Activated CD8-positive, alpha-beta memory T cell treated with anti-CD3 and anti-CD28 coated beads for 24 hours (primary cell): ENCODE measurements at places on chromosomes 11 and 22.

- no peak for DNase-seq
Observed at GRCh38 chr22:36955691-36956090, 42.3 kb downstream of the CSF2RB start.

GRCh38 chr11:88511006-88511405 is 173.5 kb upstream of the CTSC start:
- DNase-seq = no peak

DNA sequence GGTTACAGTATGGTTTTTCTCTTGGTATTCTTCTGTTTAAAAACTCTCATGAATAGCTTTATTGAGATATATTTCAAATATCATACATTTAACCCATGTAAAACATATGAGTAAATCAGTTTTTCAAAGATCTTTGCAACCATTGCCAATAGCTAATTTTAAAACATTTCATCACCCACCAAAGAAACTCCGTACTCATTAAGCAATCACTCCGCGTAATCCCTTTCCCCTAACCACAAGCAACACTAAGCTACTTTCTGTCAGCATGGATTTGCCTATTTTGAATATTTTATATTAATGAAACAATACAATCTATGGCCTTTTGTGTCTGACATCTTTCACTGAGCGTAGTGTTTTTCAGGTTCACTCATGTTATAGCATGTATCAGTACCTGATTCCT is 697.9 kb upstream of the ANO5 start:
- no peak for DNase-seq

DNA sequence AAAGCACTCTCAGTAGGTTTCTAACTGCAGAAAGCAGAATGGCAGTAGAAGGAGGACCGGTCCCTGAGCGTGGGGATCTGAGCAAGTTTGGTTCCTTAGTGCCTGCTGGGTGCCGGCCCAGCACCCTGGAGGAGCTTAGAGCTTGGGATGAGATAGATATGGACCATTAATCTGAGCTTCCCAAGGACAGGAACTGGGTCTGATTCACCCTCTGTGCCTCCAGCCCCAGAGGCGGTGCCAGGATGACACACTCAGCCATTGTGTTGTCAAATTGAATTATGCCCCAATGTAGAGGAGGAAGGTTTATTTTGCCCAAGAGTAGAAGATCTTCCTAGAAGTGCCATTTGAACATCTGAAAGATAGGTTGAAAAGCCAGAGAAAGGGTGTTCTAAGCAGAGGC is 4.3 kb downstream of the ZC3H7B start:
- no peak for DNase-seq

DNA sequence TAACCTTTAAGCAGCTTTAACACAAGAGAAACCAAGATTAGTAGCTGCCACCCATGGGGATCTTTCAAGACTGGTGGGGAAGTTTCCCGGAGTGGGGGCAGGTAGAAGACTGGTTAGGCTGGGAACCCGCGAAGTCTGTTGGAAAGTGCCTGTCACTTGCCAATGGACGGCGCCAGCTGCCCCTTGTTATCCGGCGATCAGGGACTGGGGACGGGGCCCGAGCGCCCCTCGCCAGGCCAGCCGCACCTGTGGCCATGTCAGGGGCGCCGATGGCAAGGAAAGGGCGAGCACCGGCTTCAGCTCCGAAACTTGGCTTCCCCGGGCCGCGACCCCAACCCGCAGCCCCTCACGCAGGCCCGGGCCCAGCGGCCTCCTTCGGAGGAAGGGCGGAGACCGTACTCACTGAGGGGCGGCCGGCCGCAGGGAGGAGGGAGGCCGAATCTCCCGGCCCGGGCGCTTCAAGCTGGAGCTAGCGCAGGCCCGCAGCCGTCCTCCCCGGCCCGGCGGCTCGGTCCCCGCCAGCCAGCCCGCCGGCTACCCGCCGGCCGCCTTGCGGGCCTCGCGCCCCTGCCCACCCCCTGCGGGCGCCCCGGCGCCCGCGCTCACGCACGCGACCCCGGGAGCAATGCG is 539 bp downstream of the EIF4ENIF1 start:
- DNase-seq = peak; percentile 72

GRCh38 chr22:20015971-20016733 is 471 bp downstream of the ARVCF start:
- DNase-seq = peak; percentile 75

DNA sequence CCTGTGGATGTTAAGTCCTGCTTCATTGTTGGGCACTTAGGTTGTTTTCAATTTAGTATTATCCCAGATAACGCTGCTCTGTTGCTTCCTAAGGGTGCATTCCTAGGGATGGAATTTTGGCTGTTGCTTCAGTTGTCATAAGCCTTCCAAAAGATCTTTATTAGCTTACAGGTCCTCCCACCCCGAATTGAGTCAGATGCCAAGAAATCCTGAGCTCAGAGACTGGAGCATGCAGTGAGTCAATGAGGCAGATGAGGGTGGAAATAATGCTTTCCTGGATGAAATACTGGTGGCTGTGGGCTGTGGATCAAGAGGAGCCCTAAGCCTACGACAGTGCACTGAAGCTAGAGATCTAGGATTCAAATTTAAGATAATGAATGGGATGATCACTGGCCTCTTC is 10.7 kb upstream of the IL18BP start:
- DNase-seq = no peak

GRCh38 chr22:43277987-43278601 is 65.1 kb downstream of the SCUBE1 start:
- DNase-seq = no peak

GRCh38 chr11:102119997-102120396 is 9.8 kb downstream of the YAP1 start:
- DNase-seq = no peak

- peak; percentile 4 for DNase-seq
Observed at GRCh38 chr11:112793416-112793815, 167.8 kb upstream of the NCAM1 start.

GRCh38 chr11:128934351-128934750 is 8.3 kb downstream of the TP53AIP1 start:
- DNase-seq = no peak

GRCh38 chr22:40476341-40476740 is 105.9 kb downstream of the SGSM3 start:
- no peak for DNase-seq

DNA sequence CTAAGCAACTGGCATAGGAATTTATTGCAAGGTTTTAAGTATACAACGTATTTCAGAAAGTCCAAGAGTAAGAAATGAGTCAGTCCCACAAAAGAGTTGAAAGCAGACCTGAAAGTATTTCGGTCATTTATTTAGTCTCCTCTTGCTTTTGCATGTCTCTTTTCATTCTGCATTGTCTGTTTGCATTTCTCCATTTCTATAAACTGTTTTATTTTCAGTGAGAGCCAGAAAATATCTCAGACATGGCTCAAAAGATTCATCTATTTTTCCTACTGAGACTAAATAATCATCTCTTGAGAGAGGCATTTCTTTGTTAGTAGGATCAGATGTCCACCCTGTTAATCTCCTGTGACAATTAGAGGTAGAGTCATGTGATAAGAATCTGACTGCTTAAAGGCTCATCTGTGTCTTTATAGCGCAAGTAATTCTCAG is 219.1 kb upstream of the CCDC179 start:
- no peak for DNase-seq

DNA sequence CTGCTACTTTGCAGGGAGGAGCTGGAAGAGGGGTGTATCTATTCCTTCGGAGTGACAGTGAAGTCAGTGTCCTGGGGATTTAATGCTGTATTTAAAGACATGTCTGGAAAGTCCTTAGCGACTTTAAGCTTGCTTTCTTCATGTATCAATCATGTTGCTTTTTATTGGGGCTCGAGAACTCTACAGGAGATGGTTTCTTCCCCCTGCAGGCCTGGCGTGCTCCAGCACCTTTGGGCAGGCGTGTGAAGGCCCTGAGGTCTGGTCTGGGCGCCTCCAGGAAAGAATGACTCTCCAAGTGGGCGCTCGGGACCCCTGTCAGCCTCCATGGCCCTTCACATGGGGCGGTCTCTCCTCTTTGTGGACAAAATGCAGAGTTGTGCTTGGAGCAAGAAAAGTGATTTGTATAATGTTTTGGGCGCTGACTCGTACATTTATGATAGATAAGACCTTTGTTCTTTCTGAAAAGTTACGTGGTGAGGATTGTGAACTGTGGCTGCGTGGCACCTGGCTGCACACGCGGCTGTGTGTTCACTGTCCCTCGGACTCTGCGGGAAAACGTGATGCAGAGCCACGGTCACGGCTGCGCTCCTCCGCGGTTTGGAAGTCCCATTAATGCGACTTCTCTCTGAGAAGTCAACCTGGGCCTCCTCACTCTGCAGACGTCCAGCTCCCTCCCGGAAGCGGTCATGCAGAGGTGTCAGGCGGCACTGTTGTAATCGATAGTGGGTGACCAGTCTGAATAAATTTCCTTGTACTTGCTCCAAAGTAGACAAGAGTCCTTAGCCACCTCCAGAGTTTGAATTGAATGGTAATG is 282.5 kb downstream of the TBC1D22A start:
- DNase-seq = no peak

DNA sequence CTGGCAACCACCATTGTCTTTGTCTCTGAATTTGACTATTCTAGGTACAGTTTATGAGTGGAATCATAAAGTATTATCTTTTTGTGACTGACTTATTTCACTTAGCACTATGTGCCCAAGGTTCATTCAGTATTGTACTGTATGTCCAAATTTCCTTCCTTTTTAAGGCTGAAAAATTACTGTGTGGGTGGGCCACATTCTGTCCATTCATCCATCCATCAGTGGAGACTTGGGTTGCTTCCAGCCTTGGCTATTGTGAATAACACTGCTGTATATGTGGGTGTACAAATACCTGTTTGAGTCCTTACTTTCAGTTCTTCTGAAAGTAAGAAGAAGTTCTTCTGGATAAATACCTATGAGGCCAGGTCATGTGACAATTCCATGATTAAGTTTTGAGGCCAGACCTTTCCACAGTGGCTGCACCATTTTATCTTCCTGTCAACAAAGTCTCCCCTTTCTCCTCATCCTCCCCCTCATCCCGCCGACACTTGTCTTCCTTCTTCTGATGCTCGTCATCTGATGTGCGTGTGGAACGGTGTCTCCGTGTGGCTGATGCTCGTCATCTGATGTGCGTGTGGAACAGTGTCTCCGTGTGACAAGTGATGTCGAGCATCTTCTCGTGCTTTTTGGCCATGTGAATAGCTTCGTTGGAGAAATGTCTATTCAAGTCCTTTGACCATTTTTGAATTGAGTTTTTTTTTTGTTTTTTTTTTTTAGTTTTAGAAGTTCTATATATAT is 49.5 kb downstream of the SBF1 start:
- DNase-seq = no peak

DNA sequence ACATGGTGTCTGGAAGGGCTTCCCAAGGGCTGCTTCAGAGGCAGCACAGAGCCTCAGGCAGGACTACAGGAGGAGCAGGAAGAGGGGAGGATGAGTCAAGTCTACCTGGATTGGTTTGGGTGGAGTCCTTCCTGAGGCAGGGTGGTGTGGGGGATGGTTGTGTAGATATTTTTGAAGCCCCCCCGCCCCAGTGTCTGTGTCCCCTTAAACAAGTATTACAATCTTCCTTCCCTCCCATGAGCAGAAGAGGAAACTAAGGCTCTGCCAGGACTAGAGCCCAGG is 34.7 kb upstream of the FCHSD2 start:
- no peak for DNase-seq

DNA sequence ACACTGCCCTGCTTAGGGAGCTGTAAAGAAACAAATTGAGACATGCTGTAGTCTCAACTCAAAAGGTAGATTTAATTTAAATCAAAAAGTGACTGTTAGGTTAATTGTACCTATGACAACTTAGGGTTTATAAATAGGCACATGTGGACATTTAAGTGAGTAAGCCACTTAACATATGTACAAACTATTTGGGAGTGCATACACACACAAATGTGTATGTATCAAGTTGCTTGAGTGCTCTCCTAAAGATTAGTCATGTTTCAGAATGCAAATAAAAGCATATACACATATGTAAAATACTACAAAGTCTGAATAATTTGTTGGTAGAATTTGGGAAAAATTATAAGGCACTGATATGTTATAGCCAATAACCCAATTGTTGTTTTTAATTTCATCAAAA is 1435.7 kb downstream of the LRRC4C start:
- no peak for DNase-seq

GRCh38 chr11:47056261-47056915 is 119.8 kb downstream of the CSTPP1 start:
- no peak for DNase-seq

DNA sequence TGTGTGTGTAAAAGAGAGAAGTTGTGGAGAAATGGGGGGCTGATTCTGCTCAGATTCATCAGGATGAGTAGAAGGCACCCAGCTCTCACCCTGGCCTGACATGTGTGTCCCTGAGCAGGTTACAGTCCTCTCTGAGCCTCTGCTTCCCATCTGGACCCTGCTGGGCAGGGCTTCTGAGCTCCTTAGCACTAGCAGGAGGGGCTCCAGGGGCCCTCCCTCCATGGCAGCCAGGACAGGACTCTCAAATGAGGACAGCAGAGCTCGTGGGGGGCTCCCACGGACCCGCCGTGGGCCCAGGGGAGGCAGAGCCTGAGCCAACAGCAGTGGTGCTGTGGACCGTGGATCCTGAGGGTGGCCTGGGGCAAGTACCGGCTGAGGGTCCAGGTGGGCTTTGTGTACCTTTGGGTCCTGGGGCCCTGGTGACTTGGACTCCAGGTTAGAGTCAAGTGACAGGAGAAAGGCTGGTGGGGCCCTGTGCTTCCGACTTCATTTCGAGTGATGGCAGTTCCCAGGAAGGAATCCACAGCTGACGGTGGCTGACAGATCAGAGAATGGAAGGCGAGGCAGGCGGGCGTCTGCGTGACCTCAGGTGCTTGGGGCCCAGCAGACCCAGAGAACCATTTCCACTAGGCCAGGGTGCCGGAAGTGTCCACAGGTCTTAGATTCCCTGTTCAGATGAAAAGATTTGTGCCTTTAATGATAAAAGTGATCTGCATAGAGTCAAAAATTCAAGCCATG is 21.9 kb downstream of the NEAT1 start:
- peak; percentile 54 for DNase-seq

- no peak for DNase-seq
Observed at GRCh38 chr11:9563196-9563730, 10.2 kb upstream of the WEE1 start.

GRCh38 chr11:47765086-47765485 is 2.1 kb downstream of the FNBP4 start:
- no peak for DNase-seq

- DNase-seq = no peak
Observed at GRCh38 chr22:48332438-48333322, 1495.0 kb downstream of the BRD1 start.

DNA sequence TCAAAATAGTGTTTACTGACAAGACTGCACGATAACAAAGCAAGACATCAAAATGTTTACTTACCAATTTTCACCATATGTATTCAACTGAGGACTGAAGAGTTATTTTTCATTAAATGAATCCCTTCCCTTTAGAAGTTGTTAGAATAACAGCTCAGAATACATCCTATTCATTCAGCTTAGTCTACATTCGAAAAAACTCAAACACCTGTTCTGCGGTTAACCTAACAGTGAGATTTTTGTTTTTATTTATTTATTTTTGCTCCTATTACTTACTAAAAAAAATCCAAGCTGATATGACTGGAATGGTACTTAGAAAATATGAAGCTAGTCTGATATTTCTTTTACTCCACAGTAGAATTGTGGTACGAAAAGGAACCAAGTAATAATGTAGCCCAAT is 10.0 kb downstream of the KCNA4 start:
- DNase-seq = no peak

GRCh38 chr22:48864748-48865147 is 962.9 kb downstream of the BRD1 start:
- no peak for DNase-seq

- no peak for DNase-seq
Observed at GRCh38 chr11:118071416-118072030, 5.4 kb upstream of the TMPRSS4 start.
